ENCODE measurements at places on chromosomes 11 and 22.

- no peak for DNase-seq
Observed at GRCh38 chr11:132312701-132313111, 942.3 kb downstream of the NTM start.

- DNase-seq: peak; percentile 92
Observed at GRCh38 chr22:29457730-29458129, 19.3 kb downstream of the RFPL1 start.

- DNase-seq: no peak
Observed at GRCh38 chr11:124891373-124891861, 6.2 kb downstream of the ROBO4 start.

DNA sequence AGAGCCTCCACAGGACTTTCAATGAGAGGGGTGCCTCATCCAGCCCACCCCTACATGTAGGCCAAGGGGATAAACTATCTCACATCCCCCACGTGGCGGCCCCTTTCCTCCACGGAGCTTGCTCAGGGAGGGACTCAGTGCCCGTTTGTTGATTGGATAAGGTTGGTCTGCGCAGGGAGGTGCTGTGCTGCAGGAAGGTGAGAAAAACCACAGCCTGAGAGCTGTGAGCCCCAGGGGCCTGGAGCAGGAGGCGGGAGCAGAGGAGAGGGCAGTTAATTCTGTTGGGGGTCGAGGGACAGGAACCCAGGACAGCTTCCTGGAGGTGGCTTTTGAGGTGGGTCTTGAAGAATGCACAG, 31.9 kb upstream of the ATXN10 start:
- DNase-seq: no peak

GRCh38 chr22:39935612-39936011, 24.6 kb upstream of the TMA7B start:
- no peak for DNase-seq

GRCh38 chr11:17224727-17225126, 16.9 kb upstream of the PIK3C2A start:
- no peak for DNase-seq

All from NCI-H2171 treated with DMSO at 0.1 percent for 48 hours (cell line).